ENCODE measurements at places on chromosomes 13 and 19.

GRCh38 chr19:45492137-45492626 is 4.7 kb downstream of the RTN2 start:
- no peak for DNase-seq

DNA sequence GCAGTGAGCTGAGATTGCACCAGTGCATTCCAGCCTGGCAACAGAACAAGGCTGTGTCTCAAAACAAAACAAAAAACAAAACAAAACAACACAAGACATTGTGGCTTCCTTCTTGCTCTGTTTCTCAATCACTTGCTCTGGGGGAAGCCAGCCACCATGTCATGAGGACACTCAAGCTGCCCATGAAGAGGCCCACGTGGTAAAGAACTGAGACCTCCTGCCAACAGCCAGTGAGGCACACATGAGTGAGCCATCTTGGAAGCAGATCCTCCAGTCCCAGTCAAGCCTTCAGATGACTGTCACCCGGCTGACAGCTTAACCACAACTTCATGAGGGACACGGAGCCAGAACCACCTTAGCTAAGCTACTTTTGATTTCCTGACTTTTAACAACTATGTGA is 25.2 kb downstream of the CPT1C start:
- DNase-seq: peak; percentile 76

DNA sequence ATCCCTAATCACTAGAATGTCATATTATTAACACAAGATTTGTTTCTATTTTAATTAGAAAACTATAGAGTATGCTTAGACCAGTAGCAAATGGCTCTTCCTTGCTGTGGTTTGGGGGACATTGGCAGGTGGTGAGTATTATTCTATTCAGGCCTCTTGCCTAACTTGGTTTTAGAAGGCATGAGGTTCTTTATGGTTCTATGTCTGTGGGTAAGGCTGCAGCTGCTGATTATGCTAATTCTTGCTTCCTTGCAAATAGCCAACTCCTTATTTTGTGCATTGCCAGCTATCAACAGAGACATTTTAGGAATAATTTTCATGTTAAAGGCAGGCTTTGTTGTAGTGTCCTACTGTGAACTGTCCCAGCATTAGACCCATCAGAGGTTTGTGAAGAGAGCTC is 1344.9 kb downstream of the UQCRFS1 start:
- DNase-seq: no peak

GRCh38 chr19:45090606-45091005 is 2.4 kb upstream of the PPP1R37 start:
- no peak for DNase-seq

DNA sequence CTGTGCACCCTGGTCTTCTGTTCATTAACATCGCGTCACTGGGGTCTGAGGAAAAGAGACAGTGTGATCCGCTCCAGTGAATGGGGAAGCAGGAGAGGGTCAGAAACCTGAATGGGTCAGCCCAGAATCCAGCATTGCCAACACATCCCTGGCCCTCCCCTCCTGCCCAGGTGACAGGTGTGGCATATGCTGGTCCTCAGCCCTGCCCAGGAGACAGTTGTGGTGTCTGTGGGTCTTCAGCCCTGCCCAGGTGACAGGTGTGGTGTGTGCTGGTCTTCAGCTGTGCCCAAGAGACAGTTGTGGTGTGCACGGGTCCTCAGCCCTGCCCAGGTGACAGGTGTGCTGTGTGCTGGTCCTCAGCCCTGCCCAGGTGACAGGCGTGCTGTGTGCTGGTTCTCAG is 8.0 kb downstream of the TFDP1 start:
- no peak for DNase-seq

GRCh38 chr13:26605845-26606244 is 48.4 kb downstream of the WASF3 start:
- no peak for DNase-seq

GRCh38 chr19:16143399-16144215 is at the start of gene HSH2D:
TSS of gene HSH2D (plus strand) at chr19:16143685. CDS start at chr19:16148751, 5,066 bp downstream.
- DNase-seq: peak; percentile 52

- DNase-seq: no peak
Measured at GRCh38 chr13:110067355-110068175, 239.4 kb downstream of the COL4A1 start.

DNA sequence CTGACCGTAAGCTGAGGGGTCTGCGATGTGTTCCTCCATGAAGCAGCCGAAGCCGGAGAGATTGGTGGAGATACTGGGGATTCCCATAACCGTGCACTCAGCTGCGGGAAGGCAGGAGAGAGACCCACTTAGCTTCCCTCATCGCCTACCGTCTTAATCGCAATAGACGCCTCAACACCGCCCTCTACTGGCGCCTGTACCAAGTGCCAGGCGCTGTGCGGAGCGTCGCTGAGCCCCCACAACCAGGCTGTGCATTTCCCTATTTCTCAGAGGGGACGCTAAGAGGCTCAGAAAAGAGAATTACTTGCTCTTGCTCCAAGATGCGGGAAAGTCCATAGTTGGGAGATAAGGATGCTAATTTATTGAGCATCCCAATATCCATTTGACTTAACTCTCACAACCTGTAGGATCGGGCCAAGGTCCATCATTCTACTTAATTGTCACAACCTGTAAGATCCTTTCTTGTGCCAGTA is 5.8 kb downstream of the FTL start:
- DNase-seq: peak; percentile 94

DNA sequence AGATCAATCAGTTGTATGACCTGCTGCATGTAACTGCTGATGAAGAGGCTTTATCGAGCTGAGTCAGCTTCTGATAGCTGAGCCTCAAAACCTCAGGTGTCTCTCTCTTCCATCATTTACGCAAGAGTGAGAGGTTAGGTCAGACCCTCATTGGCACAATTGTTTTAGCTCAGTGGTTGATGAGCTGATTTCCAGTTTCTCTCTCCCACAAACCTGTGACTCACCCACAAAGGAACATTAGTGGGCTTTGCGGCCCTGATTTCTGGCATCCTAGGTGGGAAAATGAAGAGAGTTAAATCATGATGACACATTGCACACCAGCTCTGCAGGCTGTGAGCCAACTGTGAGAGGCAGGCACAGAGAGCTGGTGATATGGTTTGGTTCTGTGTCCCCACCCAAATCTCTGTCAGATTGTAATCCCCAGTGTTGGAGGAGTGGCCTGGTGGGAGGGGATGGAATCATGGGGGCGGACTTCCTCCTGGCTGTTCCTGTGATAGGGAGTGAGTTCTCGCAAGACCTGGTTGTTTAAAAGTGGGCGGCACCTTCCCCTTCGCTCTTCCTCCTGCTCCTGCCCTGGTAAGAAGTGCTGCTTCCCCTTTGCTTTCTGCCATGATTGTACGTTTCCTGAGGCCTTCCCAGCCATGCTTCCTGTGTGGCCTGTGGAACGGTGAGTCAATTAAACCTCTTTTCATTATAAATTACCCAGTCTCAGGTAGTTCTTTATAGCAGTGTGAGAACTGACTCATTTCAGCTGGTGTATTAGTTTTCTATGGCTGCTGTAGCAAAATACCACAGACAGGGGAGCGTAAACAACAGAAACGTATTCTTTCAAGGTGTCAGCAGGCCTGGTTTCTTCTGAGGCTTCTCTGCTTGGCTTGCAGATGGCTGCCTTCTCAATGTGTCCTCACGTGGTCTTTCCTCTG is 33.5 kb upstream of the TMTC4 start:
- no peak for DNase-seq

DNA sequence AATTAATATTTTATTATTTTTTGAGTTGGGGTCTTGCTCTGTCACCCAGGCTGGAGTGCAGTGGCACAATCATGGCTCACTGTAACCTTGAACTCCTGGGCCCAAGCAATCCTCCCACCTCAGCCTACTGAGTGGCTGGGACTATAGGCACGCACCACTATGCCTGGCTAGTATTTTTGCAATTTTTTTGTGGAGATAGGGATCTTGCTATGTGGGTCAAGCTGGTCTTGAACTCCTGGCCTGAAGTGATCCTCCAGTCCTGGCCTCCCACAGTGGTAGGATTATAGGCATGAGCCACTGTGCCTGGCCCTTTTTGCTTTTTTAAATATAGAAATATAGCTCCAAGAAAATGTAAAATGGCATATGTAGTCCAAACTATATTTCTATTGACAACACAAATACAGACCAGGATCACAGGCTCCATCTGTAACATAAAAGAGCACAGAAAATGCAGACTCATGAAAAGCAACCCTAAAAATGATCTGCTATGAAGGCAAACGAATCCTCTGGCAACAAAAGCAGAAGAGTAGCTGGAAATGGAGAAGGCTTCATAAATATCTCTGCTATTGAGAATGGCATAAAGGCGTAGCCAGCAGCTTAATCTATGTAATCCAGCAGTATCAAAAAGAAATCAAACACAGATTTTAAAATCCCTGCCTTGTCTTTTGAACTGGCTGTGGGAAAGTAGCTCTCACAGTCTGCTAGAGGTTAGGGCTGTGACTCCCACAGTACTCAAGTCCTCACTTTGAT is 200.6 kb downstream of the LHFPL6 start:
- DNase-seq: no peak

DNA sequence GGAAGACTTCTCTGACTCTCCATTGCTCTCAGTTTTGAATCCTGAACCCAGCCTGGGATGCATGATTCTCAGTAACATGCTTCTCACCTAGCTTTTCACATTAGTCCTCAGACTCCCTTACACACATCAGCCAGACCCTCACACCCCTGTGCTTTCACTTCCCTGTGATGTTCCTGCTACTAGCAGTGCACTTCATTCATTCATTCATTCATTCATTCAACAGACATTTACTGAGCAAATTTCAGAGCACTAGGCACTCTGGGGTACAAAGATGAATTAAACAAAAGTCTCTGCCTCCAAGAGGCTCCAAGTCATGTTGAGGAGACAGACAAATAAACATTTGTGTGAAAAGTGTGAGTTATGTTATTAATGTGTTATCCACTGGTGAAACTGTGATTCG is 145.2 kb downstream of the RXFP2 start:
- DNase-seq: no peak

- DNase-seq: no peak
Measured at GRCh38 chr13:21639561-21639960, 31.3 kb upstream of the FGF9 start.

- peak; percentile 57 for DNase-seq
Measured at GRCh38 chr13:52348983-52349780, 56.8 kb downstream of the THSD1 start.

- no peak for DNase-seq
Measured at GRCh38 chr13:31610270-31610998, 128.9 kb upstream of the RXFP2 start.

GRCh38 chr13:100423375-100423774 is 165.2 kb downstream of the GGACT start:
- peak; percentile 81 for DNase-seq

DNA sequence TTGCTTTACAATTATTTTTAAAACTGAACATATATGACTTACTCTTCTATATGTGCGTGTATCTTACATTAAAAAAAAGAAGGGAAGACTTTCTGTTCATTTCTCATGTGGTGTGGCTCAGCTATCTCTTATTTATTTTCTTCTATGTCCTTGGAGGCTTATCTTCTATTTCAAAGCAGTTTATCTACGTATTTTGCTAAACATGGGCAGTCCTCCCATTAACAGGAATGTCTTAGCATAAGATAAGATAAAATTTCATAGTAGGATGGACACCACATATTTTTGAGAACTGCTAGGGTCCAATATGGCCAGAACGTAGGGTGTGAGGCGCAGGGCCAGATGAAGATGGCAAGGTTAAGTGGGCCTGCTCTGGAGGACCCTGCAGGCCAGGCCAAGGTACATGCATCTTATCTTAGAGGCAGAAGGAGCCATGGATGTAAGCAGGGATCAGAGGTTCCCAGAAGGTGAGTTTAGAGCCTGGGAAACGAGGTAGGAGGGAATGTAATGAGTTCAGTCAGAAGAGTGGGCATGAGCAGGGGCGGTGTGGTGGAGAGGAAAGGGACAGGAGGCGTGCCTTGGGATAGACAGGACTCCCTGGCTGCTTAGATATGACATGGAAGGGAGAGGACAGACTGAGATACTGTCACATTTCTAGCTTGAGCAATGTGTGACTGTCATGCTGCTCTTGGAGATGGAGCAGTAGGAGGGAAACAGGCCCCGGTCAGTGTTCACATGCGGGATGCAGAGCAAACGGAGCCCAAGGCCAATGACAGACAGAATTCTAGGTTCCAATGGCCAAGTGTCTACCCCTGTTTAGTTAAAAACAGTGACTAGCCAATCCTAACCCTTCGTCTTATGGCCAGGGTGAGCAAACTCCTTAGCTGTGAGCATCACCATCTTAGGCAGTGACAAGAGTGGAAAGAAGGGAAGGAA is 68.6 kb upstream of the MEDAG start:
- DNase-seq: no peak

GRCh38 chr13:65763811-65764210 is 1466.3 kb downstream of the PCDH9 start:
- DNase-seq: no peak

GRCh38 chr19:7926727-7927604 is 1.0 kb upstream of the CTXN1 start:
- no peak for DNase-seq

GRCh38 chr13:80121038-80121437 is 219.9 kb downstream of the SPRY2 start:
- peak; percentile 6 for DNase-seq

- DNase-seq: no peak
Measured at GRCh38 chr13:107824635-107825034, 390.7 kb downstream of the LIG4 start.

DNA sequence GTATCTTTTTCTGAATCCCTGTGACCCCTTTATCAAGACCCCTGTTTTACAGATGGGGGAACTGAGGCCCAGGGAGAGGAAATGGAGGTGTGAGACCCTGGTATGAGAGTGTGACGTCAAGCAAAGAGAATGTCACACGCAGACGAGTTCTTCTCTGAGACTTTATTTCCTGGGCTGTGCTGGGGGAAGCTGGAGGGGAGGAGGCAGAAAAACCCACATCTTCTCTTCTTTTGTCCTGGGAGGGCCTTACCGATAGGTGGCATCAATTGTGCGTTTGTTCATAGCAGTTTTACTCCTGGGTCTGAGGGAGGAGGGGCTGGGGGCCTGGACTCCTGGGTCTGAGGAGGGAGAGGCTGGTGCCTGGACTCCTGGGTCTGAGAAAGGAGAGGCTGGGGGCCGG is 4.9 kb upstream of the KLK15 start:
- DNase-seq: no peak

DNA sequence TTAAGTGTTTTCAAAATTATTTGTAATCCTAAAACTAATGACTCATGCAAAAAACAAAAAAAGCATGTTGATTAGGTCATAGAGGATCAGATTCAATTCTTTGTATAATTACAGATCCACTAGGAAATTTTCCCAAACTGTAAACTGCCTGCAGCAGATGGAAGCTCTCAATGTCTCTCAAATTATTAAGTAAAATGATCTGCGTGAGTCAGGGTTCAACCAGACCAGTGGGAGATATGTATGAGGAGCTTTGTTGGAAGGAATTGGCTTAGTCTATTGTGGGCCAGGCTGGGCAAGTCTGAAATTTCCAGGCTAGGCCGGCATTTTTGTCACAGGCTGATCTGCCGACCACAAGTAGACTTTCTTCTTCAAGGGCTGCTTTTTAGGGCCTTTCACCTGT is 14.4 kb upstream of the SACS start:
- no peak for DNase-seq

GRCh38 chr13:106918557-106918860 is 350.6 kb upstream of the ARGLU1 start:
- no peak for DNase-seq

DNA sequence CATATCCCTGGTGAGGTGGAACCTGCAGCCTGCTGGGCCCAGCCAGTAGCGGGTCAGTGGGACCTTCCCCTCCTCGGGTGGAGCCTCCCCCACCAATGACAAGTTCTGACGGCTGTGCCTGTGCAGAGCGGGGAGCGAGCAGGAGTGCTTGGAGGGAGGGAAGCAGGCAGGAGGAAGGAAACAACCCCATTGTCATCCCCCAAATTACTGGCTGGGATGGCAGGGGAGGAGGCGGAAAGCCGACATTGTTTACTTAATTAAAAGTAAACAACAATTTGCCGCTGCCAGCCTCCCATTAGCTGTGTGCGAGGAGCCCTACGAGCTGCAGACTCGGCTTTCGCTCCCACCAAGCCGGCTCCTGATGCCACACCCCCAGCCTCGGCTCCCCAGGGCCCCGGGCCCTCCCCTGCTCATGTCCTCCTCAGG is 45.5 kb downstream of the LYL1 start:
- no peak for DNase-seq
